ENCODE measurements at places on chromosomes 6 and 20.

- DNase-seq, result no peak
These were observed 55.4 kb downstream of the GFOD1 start for GRCh38 chr6:13431861-13432465.

DNA sequence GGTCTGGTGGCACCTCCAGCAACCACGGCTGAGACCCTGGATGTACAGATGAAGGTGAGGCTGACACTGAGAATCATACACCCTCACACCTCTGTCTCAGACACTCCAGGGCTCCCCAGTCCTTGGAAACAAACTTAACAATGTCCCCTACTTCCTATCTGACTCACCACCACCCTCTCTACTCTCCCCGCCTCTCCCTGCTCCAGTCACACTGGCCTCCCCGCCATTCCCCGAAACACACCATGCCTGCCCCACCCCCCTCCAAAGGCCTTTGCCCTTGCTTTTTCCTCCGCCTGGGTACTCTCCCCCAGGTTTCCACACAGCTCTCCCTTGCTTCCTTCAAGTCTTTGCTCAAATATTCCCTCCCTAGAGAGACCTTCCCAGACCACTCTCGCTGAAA lies 16.3 kb downstream of the BPI start:
- no peak for DNase-seq

DNA sequence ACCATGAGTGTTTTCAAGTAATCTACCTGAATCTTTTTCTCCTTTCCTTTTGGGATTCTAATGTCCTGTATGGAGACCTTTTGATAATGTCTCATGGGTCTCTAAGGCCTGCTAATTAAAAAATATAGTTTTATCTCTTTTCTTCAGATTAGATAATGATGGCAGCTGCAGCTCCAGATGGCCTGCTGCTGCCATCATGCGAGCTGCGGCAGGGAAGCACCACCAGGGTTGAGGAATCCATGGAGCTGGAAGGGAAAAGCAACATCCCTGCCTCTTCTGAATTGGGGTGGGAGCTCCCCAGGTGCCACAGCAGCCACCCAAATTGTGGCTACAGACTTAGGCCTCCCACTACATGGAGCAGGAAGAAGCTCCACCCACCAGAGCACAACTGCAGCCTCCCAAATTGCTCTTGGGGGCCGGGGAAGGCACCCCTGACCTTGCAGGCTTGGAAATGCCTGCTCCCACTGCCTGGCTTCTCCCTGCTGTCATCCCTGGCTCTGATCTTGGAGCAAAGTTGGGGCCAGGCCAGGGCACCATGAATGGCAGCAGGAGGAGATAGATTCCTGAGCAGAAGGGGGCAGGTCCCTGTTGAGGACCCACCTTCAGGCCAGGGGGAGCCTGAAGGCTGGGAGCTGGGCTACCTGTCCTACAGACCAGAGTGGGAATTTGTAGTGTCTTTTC lies 189.6 kb upstream of the MAN1A1 start:
- no peak for DNase-seq

GRCh38 chr6:150314230-150315188 lies 54.3 kb upstream of the IYD start:
- DNase-seq, result no peak

GRCh38 chr6:168866534-168866933 lies 387.1 kb downstream of the THBS2 start:
- no peak for DNase-seq

GRCh38 chr20:48224533-48225050 lies 439.3 kb upstream of the SULF2 start:
- DNase-seq, result no peak

Measured in iPS DF 6.9 (cell line).